Calu3 (cell line): ENCODE measurements at places on chromosomes 1 and 21. TPM values are rescaled to one million over a fixed set of nuclear protein-coding genes. Genes with fewer than 3 reads are reported as not detected.

DNA sequence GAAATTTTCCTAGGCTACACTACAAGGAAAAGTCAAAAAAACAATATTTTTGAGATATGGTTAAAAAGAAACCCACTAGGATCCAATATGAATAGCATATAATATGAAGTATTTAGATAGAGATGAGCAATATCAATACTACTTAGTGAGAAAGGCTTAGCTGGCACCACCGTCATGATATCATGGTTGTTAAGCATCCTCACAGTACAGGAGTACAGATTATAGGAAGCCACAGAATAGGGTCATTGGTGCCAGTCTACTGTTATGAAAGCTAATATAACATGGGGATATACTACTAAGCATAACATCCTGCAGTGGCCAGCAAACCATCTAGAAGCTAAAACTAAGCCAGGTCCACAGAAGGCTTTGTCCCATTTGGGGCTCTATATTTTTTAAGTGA is 28.4 kb upstream of the NRIP1 start:
- no peaks in the 10 kb centered on the region for H3K27me3 ChIP-seq
- DNase-seq: no peak
- H3K36me3 ChIP-seq: no peaks in the 10 kb centered on the region

- no peaks in the 10 kb centered on the region for H3K36me3 ChIP-seq
- no peaks in the 10 kb centered on the region for H3K27me3 ChIP-seq
- no peak overlapping the region for H3K27ac ChIP-seq
Measured at GRCh38 chr1:180881806-180882509, 30.7 kb upstream of the KIAA1614 start.

DNA sequence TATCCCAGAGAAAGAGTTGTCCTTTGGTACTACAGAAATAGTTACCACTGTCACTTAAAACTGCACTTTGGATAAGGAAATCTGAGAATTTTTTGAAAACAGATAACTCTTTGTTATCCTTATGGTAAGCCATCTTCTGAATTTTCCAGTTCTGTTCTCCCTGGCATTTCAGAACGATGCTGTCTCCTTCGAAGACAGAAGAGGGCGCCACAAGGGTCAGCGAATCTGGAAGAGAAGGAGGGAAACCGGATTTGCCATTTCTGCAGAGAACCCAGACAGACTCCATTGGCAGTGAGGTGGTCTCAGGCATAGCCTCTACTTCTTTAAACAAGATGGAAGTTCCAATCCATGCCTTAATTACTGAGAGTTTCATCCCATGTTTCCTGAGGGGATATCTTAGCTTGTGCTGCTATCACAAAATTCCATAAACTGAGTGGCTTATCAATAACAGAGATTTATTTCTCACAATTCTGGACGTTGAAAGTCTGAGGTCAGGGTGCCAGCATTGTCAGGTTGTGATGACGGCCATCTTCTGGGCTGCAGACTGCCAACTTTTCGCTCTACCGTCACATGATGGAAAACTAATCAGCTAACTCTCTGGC is 6.4 kb downstream of the FCRL2 start:
- no peak overlapping the region for H3K4me3 ChIP-seq
- DNase-seq: peak; percentile 14
- no peak overlapping the region for H3K27ac ChIP-seq

GRCh38 chr1:107965110-107965991 is at the start of gene VAV3:
Gene VAV3 (minus strand): TSS chr1:107965180. CDS start chr1:107964869, 311 bp downstream.
- no peaks in the 10 kb centered on the region for H3K4me1 ChIP-seq
- peaks cover 32% of the 10 kb centered on the region for H3K27me3 ChIP-seq
- H3K36me3 ChIP-seq: peaks cover 7% of the 10 kb centered on the region
- no peak within 1 kb of the TSS for H3K27ac ChIP-seq
- peak within 1 kb of the TSS; percentile 55 for H3K4me3 ChIP-seq
- DNase-seq: peak; percentile 40

- peak overlapping the region; percentile 51 for H3K4me3 ChIP-seq
- no peak for DNase-seq
- H3K4me1 ChIP-seq: peaks cover 54% of the 10 kb centered on the region
- H3K27ac ChIP-seq: peak overlapping the region; percentile 99
- peaks cover 56% of the 10 kb centered on the region for H3K36me3 ChIP-seq
- no peaks in the 10 kb centered on the region for H3K27me3 ChIP-seq
Measured at GRCh38 chr1:95230256-95230655, 3.8 kb upstream of the RWDD3 start.

- peaks cover 7% of the 10 kb centered on the region for H3K4me1 ChIP-seq
- H3K4me3 ChIP-seq: no peak overlapping the region
- H3K36me3 ChIP-seq: no peaks in the 10 kb centered on the region
- no peak for DNase-seq
Measured at GRCh38 chr21:27827972-27828371, 861.1 kb upstream of the ADAMTS5 start.

DNA sequence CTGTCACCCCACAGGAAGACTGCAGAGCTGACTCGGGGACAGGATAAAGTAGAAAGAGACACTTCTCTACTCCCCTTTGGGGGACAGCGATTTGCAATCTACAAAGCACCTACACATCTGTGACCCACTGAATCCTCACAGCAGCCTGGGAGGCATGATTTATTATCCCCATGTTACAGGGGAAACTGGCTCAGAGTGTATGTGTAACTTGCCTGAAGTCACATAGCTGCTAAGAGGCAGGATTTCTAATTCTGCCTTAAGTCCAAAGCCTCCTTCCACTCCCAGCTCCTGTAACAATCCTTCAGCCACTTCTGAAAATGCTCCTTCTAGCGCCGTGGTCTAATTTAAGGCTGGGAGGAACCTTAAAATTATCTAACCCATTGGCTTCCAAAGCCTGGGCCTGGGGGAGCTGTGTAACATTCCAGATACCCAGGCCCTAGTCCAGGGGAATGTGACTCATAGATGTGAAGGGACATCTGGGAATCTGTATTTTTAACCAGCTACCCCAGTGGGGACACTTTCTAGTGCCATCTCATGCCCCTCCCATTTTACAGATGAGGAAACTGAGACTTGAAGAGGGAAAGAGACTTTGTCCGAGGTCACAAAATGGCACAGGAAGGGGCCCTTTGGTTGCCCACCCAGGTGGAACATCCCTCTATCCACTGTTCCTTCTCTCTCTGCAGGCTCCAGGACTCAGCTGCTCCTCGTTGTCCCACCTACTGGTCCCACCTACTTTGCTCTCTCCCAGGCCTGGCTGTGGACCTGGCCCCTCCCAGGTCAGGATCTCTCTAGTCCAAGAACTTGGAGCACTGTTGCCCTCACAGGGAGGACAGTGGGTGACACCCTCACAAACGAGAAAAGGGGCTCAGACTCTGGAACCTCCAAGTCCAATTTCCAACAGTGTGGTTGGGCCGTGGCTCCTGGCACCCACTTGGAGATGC is 48.9 kb downstream of the AHDC1 start:
- no peak for DNase-seq
- no peaks in the 10 kb centered on the region for H3K27me3 ChIP-seq
- H3K36me3 ChIP-seq: peaks cover 26% of the 10 kb centered on the region
- H3K4me3 ChIP-seq: no peak overlapping the region

DNA sequence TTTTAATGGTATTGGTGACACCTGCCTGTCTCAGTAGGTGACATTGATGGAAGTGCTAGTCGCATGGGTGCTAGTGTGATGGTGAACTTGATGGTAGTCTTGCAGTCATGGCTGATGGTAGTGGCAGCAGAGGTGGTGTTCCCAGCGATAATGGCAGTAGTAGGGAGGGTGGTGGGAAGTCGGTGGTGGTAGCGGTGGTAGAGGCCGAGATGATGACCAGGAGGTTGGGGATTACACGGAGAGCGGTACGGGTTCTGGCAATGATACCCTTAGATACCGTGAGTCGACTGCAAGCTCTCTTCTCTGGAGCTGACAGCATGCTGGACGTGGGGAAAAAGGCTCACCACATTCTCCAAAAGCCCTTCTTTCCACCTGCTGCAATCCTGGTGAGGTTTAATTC is 99.4 kb upstream of the SLC2A1 start:
- H3K27ac ChIP-seq: no peak overlapping the region
- no peaks in the 10 kb centered on the region for H3K36me3 ChIP-seq
- peaks cover 7% of the 10 kb centered on the region for H3K4me1 ChIP-seq
- H3K4me3 ChIP-seq: no peak overlapping the region
- no peak for DNase-seq

- H3K4me1 ChIP-seq: peaks cover 46% of the 10 kb centered on the region
- H3K4me3 ChIP-seq: no peak overlapping the region
- H3K27ac ChIP-seq: no peak overlapping the region
- no peaks in the 10 kb centered on the region for H3K36me3 ChIP-seq
- DNase-seq: no peak
Measured at GRCh38 chr1:182145441-182145840, 83.9 kb upstream of the ZNF648 start.

DNA sequence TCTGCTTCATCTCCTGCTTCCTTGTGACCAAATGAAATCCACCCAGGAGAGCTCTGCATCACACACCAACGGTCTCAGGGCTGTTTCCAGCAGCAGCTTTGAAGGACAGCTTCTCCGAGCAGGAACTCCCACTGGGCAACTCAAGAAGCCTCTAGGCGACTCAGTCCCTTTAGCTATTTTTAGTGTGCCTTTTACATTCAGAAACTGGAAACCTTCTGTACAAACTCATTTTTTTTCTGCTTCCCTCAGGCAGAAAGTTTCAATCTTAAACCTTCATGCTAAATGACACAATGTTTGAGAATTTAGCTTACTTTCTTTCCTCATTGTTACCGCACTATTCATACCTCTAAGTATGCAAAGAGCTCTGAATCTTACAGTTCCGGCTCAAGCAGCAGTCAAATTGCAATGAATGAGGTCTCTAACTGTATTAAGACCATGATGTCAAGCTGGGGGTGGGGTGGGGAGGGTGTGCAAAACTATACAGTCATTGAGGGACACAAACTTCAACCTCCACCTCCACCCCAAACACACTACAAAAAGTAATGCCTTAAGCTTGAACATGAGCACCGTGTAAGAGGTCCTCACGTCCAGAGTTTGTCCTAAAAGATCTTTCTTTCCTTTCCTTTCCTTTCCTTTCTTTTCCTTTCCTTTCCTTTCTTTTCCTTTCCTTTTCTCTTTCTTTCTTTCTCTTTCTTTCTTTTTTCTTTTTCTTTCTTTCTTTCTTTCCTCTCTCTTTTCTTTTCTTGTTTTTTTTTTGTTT is 16.4 kb upstream of the TARBP1 start:
- H3K4me1 ChIP-seq: peaks cover 68% of the 10 kb centered on the region
- H3K27ac ChIP-seq: peak overlapping the region; percentile 99

TIPRL gene
- 36.6 and 41.6 TPM in 2 replicates for total RNA-seq

PPFIA4 gene
- 0.12 and 0.83 TPM in 2 replicates for total RNA-seq

TEDDM1 gene
- total RNA-seq: not detected in 2 replicates
